Liver (tissue), 10 donors: ENCODE measurements at places on chromosomes 1 and 21.

- H3K36me3 ChIP-seq = no peaks in the 10 kb centered on the region
- H3K27me3 ChIP-seq = no peaks in the 10 kb centered on the region
- DNase-seq = no peak
- H3K27ac ChIP-seq = no peak overlapping the region
- H3K4me3 ChIP-seq = no peak overlapping the region
- H3K4me1 ChIP-seq = no peaks in the 10 kb centered on the region
Measured at GRCh38 chr1:71593523-71593922, 512.7 kb upstream of the ZRANB2 start.

DNA sequence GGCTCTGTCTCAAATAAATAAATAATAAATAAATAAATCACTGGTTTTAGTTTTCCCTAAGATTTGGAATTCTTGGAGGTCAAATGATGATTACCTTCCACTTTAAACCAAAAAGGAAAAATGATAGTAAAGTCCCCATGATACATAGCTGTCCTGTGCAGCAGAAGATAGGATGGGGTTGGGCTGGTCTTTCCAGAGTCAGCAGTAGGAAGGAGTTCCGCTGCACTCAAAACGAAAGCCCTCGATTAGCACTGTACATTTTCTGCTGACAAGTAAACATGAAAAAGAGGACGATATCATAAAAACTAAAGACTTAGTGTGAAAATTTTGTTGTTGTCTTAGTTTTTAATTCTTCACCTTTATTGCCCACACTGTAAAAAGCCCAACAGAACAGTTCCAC is 79.7 kb downstream of the ATP5PO start:
- H3K4me3 ChIP-seq = no peak overlapping the region
- no peak overlapping the region for H3K27ac ChIP-seq
- H3K4me1 ChIP-seq = no peaks in the 10 kb centered on the region
- no peaks in the 10 kb centered on the region for H3K27me3 ChIP-seq
- peaks cover 9% of the 10 kb centered on the region for H3K36me3 ChIP-seq
- DNase-seq = no peak

GRCh38 chr1:66256629-66257572 is 277.1 kb upstream of the SGIP1 start:
- H3K27me3 ChIP-seq = no peaks in the 10 kb centered on the region
- H3K4me3 ChIP-seq = no peak overlapping the region
- H3K4me1 ChIP-seq = no peaks in the 10 kb centered on the region
- H3K36me3 ChIP-seq = no peaks in the 10 kb centered on the region

DNA sequence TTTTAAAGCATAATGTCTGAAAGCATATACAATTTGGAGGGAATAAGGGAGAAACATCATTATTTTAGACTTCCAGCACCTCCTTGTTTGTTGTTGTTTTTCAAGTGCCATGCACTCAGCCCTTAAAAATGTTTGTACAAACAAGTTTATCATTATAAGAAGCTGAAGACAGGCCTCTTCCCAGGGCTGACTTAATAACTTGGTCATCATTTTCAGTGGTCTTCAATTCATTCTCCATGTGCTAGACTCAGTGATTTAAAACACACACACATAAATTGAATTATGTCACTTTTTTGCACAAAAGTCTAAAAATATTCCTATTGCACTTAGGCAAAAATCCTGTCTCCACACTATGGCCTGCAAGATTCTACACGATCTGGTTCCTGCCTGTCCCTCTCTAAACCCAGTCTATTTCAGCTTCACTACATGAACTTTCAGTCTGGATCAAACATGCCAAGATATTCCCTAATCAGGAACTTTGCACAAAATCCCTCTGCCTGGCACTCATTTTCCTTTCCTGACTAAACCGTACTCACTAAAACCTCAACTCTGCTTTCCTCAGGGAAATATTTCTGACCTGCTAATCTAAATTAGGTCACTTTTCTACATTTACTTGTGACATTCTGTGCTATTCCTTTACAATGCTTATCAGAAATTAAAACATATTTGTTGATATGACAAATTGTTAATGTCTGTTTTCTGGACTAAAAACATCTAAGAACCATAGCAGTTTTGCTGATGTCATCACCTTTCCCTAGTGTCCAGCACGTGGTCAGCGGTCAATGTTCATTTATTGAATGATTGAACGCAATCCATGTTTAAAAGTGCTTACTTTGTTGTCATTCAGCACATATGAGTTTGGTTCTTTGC is 14.8 kb upstream of the GBP5 start:
- DNase-seq = no peak
- H3K27ac ChIP-seq = peak overlapping the region; percentile 83
- no peaks in the 10 kb centered on the region for H3K36me3 ChIP-seq

DNA sequence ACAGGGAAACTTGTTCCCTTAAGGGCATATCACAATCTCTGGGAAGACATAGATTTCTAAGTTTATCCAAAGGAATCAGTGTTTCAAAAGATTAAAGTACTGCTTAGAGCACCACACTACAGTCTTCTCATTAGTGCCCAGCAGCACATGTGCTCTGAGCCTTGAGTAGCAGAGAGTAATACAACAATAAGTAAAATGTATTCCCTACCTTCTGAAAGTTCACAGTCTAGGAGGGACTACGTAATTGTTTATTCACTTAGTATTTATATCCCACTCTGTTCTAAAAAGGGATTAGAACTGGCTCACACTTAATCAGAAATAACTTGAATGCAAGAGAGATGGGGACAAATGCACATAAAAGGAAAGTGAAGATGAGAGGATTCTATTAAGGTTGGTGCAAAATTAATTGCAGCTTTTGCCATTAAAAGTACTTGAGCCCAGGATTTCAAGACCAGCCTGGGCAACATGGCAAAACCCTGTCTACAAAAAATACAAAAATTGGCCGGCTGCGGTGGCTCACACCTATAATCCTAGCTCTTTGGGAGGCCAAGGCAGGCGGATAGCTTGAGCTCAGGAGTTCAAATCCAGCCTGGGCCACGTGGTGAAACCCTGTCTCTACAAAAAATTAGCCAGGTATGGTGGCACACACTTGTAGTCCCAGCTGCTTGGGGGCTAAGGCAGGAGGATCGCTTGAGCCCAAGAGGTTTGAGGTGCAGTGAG is 9.0 kb downstream of the SYNC start:
- H3K36me3 ChIP-seq = no peaks in the 10 kb centered on the region
- no peaks in the 10 kb centered on the region for H3K27me3 ChIP-seq
- no peak overlapping the region for H3K27ac ChIP-seq
- no peaks in the 10 kb centered on the region for H3K4me1 ChIP-seq
- DNase-seq = no peak

GRCh38 chr1:76640723-76641122 is 226.6 kb upstream of the ST6GALNAC5 start:
- no peak overlapping the region for H3K4me3 ChIP-seq
- H3K4me1 ChIP-seq = no peaks in the 10 kb centered on the region
- no peak for DNase-seq
- no peaks in the 10 kb centered on the region for H3K27me3 ChIP-seq
- no peaks in the 10 kb centered on the region for H3K36me3 ChIP-seq
- no peak overlapping the region for H3K27ac ChIP-seq

GRCh38 chr1:27928216-27928954 is 6.4 kb upstream of the SMPDL3B start:
- H3K4me1 ChIP-seq = no peaks in the 10 kb centered on the region
- H3K27me3 ChIP-seq = no peaks in the 10 kb centered on the region
- no peak overlapping the region for H3K4me3 ChIP-seq
- DNase-seq = no peak

- peaks cover 53% of the 10 kb centered on the region for H3K4me1 ChIP-seq
- peaks cover 10% of the 10 kb centered on the region for H3K36me3 ChIP-seq
- no peak overlapping the region for H3K27ac ChIP-seq
Measured at GRCh38 chr1:248824701-248825100, 1.0 kb downstream of the SH3BP5L start.

DNA sequence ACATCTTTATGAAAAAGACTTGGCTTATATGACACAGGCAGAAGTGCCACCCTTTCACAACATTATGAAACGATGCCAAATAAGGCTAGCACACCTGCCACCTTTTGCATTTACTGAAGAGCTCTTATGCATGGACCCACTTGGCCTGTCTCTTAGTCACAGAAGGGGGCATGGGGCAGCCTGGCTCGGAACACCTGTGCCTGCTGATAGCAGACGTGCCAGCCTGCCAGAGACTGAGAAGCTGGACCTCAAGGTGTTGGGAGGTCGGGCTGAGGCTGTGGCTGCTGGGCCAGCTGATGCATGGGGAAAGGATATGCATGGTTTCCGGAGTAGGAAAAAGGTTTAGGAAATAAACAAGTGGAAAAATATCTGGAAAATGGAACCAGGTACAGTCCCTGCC is 21.5 kb downstream of the RCAN1 start:
- no peak overlapping the region for H3K4me3 ChIP-seq
- H3K4me1 ChIP-seq = peaks cover 7% of the 10 kb centered on the region
- H3K27ac ChIP-seq = peak overlapping the region; percentile 50

GRCh38 chr1:198118134-198118533 is 38.7 kb upstream of the NEK7 start:
- H3K36me3 ChIP-seq = no peaks in the 10 kb centered on the region
- H3K4me3 ChIP-seq = no peak overlapping the region
- H3K27me3 ChIP-seq = no peaks in the 10 kb centered on the region
- H3K27ac ChIP-seq = no peak overlapping the region
- H3K4me1 ChIP-seq = no peaks in the 10 kb centered on the region
- no peak for DNase-seq

GRCh38 chr1:27682351-27682944 is 10.5 kb upstream of the IFI6 start:
- no peaks in the 10 kb centered on the region for H3K36me3 ChIP-seq
- DNase-seq = no peak
- H3K27me3 ChIP-seq = no peaks in the 10 kb centered on the region
- H3K4me1 ChIP-seq = no peaks in the 10 kb centered on the region
- H3K4me3 ChIP-seq = no peak overlapping the region

DNA sequence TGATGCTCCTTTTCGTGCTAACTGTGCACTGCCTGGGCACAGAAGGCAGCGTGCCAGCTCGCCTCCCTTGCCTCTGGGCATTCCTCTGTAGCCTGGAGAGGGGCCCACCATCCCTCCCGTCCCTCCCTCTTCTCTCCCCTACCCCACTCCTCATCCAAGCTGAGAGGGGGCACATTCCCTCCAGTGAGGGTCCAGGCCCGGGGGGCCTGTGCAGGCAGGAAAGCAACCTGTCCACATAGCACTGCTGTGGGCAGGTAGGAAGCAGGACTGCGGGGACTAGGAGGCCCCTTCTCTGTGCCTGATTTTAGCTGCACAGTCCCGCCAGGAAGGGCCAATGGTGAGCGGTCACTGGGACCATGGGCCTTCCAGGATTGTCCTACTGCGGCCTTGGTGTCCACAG is 10.3 kb upstream of the PKNOX1 start:
- no peak for DNase-seq
- H3K27me3 ChIP-seq = no peaks in the 10 kb centered on the region
- no peaks in the 10 kb centered on the region for H3K36me3 ChIP-seq
- no peak overlapping the region for H3K27ac ChIP-seq
- no peak overlapping the region for H3K4me3 ChIP-seq
- no peaks in the 10 kb centered on the region for H3K4me1 ChIP-seq

- H3K36me3 ChIP-seq = no peaks in the 10 kb centered on the region
- no peak overlapping the region for H3K27ac ChIP-seq
- no peak overlapping the region for H3K4me3 ChIP-seq
- no peak for DNase-seq
- H3K27me3 ChIP-seq = no peaks in the 10 kb centered on the region
- no peaks in the 10 kb centered on the region for H3K4me1 ChIP-seq
Measured at GRCh38 chr1:105483436-105483835, 1573.0 kb upstream of the PRMT6 start.

DNA sequence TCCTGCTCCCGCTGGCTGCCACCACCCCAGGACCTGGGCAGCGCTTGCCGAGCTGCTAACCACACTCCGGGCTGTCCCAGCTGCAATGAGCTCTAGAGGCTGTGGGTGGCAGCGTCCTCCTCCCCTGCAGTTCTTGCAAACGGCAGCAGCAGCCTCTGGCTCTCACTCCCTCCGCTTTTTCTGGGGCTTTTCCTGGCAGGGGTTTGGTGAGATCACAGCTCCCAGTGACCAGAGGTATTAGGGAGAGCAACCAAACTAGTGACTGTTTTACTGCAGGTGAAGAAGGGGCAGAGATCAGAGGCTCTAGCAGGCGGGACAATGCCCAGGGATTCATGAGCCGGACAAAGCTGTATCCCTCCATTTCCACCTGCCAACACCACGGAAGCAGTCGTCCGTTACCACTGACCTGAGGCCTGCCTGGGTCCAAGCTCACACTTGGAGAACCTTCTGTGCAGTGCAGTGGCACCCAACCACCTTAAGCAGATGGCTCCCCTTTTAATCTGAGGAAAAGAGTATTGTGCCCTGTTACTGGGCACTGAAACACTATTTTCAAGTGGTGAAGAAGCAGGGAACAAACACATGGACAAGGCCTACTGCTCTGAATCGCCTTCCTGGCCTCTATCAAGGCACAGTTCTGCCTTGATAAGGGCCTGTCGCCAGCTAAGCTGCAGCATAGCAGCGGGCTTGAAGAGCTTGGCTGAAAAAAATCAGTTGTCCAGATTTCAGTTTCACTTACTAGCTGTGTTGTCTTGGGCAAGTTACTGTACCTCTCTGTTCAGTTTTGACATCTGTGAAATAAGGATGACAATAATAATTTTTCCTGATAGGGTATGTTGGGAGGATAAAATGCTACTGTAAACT is at the start of gene F5:
F5 (minus strand) TSS at position 87 of the 861 bp plus-strand sequence. CDS start 95 bp downstream, outside the sequence.
- no peaks in the 10 kb centered on the region for H3K27me3 ChIP-seq
- peaks cover 26% of the 10 kb centered on the region for H3K4me1 ChIP-seq
- H3K4me3 ChIP-seq = peak within 1 kb of the TSS; percentile 90
- peak within 1 kb of the TSS; percentile 94 for H3K27ac ChIP-seq
- peak; percentile 70 for DNase-seq

DNA sequence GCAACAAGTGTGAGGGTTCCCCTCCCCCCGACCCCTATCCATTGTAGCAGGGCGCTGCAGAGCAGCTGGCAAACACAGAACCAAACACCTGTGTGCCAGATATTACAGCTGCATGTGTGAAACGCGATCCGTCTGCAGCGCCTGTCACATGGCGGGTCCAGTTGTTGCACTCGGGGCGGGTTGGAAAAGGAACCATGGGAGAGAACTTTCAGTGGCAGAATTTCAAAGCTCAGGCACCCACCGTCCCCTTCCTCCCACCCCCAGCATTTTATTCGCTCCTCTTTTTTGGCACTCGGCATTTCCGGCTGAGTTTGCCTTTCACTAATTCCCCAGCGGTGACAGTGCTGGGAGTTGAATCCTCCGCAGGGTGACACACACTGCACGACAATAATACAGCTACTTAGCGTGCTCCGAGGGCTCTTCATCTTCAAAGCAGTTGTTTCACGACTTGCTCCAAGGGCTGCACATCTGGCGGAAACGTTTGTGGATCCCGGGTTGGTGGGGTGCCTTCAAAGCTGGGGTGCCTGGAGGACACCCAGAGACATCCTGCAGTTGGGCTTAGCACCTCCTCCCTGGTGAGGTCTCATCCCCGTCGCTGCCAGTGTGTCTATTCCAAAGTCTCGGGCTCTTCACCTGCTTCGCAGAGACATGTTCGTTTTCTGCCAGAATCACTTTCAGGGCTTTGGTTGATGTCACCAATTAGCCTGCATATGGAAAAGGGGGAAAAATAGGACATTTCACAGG is 180.7 kb downstream of the ZBTB18 start:
- no peak for DNase-seq
- no peaks in the 10 kb centered on the region for H3K36me3 ChIP-seq
- H3K27me3 ChIP-seq = no peaks in the 10 kb centered on the region
- H3K4me3 ChIP-seq = peak overlapping the region; percentile 6
- H3K27ac ChIP-seq = no peak overlapping the region
